Ascending aorta (tissue), 2 donors: ENCODE measurements at places on chromosomes 2 and 18.

- peaks cover under 1% of the 10 kb centered on the region for H3K4me1 ChIP-seq
- no peaks in the 10 kb centered on the region for H3K27me3 ChIP-seq
- no peak overlapping the region for H3K4me3 ChIP-seq
- DNase-seq: no peak
- no peaks in the 10 kb centered on the region for H3K36me3 ChIP-seq
Observed at GRCh38 chr2:7071916-7072556, 154.8 kb downstream of the RNF144A start.

GRCh38 chr2:80303006-80303908 lies 1.3 kb downstream of the LRRTM1 start:
- no peaks in the 10 kb centered on the region for H3K4me1 ChIP-seq
- no peak for DNase-seq
- peaks cover 8% of the 10 kb centered on the region for H3K27me3 ChIP-seq
- H3K36me3 ChIP-seq: no peaks in the 10 kb centered on the region
- H3K4me3 ChIP-seq: no peak overlapping the region

DNA sequence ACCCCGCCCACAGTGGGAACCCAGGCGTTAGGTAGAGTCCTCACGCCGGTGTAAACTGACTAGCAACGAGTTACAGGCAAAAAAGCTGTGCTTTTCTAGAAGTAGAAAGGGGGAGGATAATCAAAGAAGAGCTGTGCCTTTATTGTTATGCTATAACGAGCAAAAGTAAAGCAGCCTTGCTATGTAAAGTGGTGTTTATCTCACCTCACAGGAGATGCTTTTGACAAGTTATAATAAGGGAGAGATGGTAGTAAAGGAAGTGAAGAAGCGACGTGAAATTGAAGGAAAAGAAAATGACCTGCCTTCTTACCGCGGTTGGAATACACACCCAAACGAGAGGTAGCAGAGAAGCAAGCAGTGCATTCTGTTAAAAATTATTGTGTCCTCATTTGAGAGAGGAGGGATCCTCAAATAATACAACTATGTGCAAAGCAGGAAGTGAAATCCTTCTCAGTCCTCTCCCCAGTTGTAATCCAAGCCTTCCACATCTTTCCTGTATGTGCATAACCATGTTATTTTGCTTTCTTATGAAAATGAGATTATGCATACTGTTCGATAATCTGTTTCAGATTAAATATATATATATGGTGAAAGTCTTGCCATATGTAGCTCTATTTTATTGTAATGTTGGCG lies 962 bp downstream of the TANK start:
- H3K27ac ChIP-seq: peak overlapping the region; percentile 98
- peak overlapping the region; percentile 95 for H3K4me3 ChIP-seq
- no peaks in the 10 kb centered on the region for H3K4me1 ChIP-seq
- DNase-seq: no peak
- no peaks in the 10 kb centered on the region for H3K27me3 ChIP-seq
- peaks cover 6% of the 10 kb centered on the region for H3K36me3 ChIP-seq

- peaks cover 39% of the 10 kb centered on the region for H3K4me1 ChIP-seq
- H3K4me3 ChIP-seq: no peak overlapping the region
- H3K27ac ChIP-seq: peak overlapping the region; percentile 97
- no peaks in the 10 kb centered on the region for H3K36me3 ChIP-seq
Observed at GRCh38 chr2:119485336-119486110, 38.8 kb downstream of the SCTR start.

DNA sequence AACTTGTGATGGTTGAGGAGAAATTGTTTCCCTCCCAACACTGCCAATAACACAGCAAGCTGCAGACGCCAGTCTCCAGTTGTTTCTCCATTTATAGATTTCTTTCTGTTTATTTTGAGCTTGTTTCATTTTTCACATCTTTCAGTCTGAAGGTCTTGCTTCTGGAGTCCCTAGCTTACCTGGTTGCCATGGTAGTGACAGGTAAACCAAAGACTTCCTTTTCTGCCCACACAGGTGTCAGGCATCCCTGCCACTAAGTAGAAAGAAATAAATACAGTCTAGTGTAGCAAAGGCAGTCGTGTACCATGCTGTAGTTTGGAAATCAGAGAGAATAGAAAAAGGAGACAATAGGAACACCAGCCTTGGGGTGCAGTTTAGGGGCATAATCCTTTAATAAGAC lies 82.8 kb downstream of the MARCHF4 start:
- no peak for DNase-seq
- no peaks in the 10 kb centered on the region for H3K36me3 ChIP-seq
- no peaks in the 10 kb centered on the region for H3K4me1 ChIP-seq
- no peaks in the 10 kb centered on the region for H3K27me3 ChIP-seq
- no peak overlapping the region for H3K27ac ChIP-seq
- H3K4me3 ChIP-seq: no peak overlapping the region
